ENCODE measurements at places on chromosomes 2 and 18.

- no peak for DNase-seq
Measured at GRCh38 chr2:54275541-54275940, 19.5 kb upstream of the TSPYL6 start.

DNA sequence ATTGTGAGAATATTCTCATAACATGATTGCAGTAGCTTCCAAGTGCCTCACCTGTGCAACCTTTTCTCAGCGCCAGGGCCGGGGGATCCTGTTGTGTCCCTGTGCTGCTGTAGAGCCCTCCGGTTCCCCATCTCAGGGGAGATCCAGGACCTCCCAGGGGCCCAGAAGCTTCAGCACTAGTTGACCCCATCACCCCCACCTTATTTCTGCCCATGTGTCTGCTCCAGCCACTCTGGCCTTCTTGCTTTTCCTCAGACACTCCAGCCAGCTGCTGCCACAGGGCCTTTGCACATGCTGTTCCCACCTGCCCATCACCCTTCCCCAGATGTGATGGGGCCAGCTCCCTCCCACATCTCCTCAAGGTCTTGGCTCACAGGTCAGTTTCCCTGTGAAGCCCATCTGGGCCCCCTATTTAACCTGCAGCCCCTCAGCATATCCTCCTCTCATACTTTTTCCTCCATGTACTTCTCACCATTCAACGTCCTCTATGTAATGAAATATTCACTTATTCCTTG is 226.5 kb downstream of the SEPTIN10 start:
- DNase-seq = no peak

DNA sequence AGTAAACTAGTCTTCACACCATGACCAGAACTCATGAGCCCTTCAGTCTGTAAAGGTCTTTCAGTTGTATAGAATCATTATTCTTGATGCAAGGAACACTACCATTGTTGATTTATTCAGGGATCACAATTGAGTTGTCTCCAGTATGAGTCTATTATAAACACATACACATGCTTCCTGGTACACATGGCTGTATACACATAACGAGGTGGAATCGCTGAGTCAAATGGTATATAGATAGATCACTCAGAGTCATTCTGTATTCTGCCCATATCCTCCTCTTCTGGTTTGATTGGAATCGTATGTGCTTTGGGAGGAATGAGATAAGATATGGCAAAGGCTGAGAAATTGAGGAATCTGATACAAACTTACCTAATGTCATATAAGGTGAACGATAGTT is 216.0 kb downstream of the UBE2E3 start:
- DNase-seq = no peak

DNA sequence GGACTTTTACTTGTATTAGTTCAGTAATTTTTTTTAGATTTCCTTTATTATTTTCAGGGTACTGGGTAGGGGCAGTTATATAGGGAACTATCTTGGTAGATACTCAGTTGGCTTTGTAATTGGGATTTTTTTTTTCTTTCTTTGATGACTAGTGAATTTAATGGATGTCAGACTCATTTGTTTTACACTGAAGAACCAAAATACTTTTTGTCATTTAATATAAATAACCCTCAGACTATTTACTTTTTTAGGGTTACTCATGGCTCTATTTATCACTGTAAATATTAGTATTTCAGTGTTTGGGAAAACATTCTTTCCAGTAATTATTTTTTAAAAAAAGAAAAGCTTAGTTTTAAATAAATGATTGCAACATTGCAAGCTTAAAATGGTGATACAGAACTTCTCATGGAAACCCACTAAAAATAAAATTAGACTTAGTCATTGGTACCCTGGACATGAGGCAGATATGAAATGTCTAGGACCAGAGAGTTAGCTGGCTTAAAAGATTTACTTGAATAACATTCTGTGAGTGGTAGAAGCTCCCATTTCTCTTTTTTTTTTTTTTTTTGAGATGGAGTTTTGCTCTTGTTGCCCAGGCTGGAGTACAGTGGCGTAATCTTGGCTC is 74.4 kb upstream of the CYP20A1 start:
- no peak for DNase-seq

- DNase-seq = no peak
Measured at GRCh38 chr18:36130039-36130831, 536 bp downstream of the ELP2 start.

GRCh38 chr2:140033638-140034037 is 1253.4 kb upstream of the NXPH2 start:
- no peak for DNase-seq

Measured in activated T-cell treated with anti-CD3 and anti-CD28 coated beads for 4 hours (primary cell).